ENCODE measurements at places on chromosomes 16 and 17. TPM values are rescaled to one million over a fixed set of nuclear protein-coding genes. Genes with fewer than 3 reads are reported as not detected.

- DNase-seq, result no peak
Measured at GRCh38 chr16:30079480-30079879, 3.7 kb downstream of the PPP4C start.

DNA sequence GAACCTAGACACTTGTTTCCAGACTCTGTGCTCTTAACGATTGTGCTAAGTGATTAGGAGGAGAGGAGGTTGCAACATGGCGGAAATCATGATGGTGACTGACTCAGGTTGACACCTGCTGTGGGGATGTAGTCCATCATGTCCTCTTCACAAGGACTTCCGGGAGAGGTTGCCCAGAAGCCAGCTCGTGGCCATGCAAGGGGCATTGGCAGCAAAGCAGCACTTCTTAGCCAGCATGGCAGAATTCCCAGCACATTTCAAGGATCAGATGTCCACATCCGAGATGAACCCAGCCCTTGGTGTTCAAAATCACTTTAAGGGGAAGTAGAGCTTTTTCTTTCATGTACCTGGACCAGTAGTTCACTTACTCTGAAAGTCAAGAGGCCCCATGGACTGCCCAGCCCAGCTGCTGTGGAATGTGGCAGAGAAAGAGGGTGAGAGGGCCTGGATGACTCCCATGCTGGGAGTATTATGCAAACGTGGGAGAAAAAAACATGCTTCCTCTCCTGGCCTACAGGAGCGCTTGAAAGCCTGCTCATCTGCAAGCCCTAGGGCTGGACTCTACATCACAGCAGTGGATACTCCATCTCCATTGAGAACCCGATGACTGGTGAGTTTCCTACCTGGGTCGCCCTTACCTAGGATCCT, 65.5 kb downstream of the IRX6 start:
- DNase-seq, result no peak

GRCh38 chr17:72687886-72688285, 404.6 kb downstream of the SLC39A11 start:
- DNase-seq, result no peak

DNA sequence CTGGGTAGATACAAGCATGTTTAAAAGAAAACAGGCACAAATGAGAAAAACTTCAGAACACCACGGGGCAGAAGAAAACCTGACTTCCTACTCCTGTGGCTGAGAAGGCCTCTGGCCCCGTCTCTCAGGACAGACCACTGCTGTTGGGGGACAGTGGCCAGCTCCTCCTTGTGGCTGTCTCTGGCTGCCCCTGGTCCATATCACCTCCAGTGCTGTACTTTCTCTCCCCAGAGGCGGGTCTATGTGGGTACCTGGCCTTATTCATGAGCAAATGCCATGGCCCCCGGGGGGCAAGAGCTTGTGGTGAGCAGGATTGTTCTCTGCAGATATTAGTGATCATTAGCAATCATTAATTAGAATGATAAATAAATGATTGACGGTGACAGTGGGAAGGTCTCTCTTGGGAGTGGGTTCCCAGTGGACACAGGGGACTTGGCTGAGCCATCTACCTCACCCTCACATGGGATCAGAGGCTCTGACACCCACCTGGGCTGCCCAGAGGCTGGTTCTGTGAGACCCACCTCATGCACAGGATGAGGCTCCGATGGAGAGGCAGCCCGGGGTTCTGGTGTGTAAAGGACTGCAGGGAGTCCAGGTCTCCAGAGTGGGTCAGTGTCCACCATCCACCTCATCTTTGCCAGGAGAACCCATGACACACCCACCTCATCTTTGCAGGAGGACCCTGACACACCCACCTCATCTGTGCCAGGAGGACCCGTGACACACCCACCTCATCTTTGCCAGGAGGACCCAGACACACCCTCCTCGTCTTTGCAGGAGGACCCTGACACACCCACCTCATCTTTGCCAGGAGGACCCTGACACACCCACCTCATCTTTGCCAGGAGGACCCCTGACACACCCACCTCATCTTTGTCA, 30.6 kb upstream of the CBFA2T3 start:
- no peak for DNase-seq

- DNase-seq, result no peak
Measured at GRCh38 chr17:19946921-19947320, 30.7 kb downstream of the AKAP10 start.

The NOL3 gene
- 37.9 TPM for total RNA-seq

GRCh38 chr16:66918803-66919568, at the start of gene CDH16:
CDH16 (minus strand) TSS chr16:66918885; CDS start chr16:66918065, 820 bp downstream.
- no peak for DNase-seq

GRCh38 chr16:78984887-78985464, 615.6 kb downstream of the MAF start:
- no peak for DNase-seq

Data from sciatic nerve (tissue), 2 donors.